ENCODE measurements at places on chromosomes 2 and 18.

- DNase-seq = no peak
These were observed 1.7 kb upstream of the CTDSP1 start for GRCh38 chr2:218397820-218398436.

DNA sequence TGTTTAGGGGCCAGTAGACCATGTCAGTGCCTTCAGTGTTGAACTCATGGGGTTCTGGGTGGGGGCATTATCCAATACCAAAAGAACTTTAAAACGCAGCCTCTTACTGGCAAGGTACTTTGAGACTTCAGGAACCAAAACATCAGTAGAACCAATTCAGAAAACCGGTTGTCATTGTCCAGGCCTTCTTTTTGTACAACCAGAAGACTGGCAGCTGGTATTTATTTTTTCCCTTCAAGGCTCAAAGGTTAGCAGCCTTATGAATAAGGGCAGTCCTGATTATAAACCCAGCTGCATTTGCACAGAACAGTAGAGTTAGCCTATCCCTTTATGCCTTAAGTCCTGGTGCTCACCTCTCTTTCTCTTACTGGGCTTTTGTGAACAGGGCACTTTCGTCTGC is 113.8 kb upstream of the EML6 start:
- no peak for DNase-seq

DNA sequence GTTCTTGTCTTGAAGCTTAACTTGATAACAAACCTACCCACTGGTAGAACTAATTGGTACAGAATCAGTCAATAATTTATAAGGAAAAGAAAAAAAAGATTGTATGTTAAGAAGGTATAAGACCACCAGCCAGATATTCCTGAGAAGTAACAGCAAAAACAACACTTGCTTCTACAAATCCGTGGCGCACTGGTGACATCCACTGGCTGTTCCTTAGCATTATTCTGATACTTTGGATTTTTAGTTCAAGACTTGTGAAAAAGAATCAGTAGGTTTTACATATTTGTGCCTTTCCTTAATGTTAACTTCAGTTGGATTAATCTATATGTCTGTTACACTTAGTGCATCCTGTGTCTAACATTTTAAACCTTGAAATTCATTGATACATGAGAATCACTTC is 141.8 kb downstream of the GRB14 start:
- DNase-seq = no peak

GRCh38 chr2:61911510-61911909 is 6.0 kb downstream of the COMMD1 start:
- no peak for DNase-seq

- DNase-seq = no peak
These were observed 98.6 kb downstream of the MSH2 start for GRCh38 chr2:47501374-47502200.

GRCh38 chr18:50277942-50278341 is 3.4 kb downstream of the MBD1 start:
- DNase-seq = no peak

GRCh38 chr2:217419055-217419671 is 559.3 kb upstream of the TNP1 start:
- no peak for DNase-seq

DNA sequence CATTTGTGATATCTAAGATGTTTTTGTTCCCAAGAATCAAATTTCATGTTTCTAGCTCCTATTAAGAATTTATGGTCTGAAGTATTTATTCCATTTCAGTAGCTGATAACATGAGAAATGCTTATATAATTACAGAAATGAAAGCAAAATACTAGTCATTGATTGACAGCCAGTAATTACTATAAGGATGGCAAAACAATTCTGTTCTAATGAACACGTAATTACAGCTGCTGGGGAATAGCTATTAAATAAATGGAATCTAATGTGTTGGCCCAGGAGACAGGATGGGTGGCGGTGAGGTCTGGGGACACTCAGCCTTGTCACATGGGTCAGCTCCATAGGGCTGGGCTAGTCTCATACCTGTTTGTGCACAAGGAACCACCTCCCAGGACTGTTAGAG is 263.5 kb downstream of the FHOD3 start:
- no peak for DNase-seq

DNA sequence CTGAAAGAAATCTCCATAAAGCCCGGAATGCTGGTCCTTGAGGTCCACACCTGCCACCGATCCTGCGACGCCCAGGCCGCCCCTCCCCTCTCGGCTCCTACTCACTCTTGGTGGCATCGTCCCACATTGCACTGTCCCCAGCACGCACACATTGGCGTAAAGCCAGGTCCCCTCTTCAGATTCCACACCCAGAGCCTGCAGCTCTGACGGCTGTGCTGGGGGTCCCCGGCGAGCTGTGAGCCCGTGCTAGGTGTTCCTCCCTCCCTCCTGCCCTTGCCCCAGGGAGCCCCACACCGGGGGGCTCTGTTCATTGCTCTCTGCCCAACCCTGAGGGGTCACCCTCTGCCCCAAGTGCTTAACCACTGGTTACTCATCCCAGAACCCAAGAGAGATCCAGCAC is 8.5 kb downstream of the TPO start:
- no peak for DNase-seq

DNA sequence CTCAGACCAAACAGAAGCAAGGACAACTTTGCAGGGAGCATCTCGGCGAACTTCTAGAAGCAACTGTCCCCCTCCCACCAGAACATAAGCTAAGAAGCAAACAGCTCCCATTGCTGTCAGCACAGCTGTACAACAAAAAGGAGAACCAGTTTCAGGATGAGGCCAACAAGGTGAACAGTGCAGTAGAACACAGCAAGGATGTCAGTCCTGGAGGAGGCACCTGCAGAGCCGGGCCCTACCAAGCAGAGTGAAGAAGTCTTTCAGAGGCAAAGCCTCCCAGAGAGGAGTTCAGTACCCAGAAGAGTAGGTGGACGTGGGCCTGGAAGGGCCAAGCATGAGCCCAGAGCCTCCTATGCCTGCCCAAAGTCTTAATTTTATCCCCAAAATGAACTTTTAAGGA is 1.0 kb downstream of the PASK start:
- DNase-seq = no peak

GRCh38 chr2:179273461-179273962 is 8.9 kb upstream of the SESTD1 start:
- DNase-seq = no peak
